NCI-H187 (cell line): ENCODE measurements at places on chromosomes 7 and 10.

DNA sequence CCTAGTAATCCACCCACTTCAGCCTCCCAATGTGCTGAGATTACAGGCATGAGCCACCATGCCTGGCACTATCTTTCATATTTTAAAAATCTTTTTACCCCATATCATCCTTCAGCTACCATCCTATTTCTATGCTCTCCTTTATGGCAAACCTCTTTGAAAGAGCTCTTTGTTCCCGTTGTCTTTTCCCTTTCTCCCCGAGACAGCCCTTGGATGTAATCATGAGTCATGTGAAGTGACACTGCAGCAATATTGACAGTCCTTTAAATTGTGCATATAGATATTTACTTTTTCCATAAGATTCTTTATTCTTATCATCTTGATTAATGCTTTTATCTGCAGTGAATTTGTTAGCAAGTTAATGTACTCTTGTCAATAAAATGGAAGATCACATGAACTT lies 286.6 kb downstream of the ANKRD7 start:
- DNase-seq = no peak

- DNase-seq = no peak
Observed at GRCh38 chr10:113175756-113176651, 226.0 kb downstream of the TCF7L2 start.

DNA sequence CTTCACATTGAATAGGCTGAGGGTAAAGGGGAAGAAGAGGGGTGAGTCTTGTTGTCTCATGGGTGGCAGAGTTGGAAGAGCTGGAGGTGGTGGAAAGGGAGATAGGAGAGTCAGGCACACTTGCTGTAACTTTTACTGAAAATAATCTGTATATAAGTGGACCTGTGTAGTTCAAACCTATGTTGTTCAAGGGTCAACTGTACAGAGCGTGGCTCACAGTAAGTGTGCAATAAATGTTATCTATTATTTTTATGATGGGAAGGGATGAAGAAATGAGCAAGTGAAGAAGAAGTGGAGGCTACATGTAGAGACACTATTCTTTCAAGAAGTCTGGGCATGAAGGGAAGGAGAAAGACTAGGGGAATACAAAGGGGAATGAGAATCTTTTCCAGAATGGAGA lies 71.5 kb upstream of the FAM133B start:
- DNase-seq = no peak

DNA sequence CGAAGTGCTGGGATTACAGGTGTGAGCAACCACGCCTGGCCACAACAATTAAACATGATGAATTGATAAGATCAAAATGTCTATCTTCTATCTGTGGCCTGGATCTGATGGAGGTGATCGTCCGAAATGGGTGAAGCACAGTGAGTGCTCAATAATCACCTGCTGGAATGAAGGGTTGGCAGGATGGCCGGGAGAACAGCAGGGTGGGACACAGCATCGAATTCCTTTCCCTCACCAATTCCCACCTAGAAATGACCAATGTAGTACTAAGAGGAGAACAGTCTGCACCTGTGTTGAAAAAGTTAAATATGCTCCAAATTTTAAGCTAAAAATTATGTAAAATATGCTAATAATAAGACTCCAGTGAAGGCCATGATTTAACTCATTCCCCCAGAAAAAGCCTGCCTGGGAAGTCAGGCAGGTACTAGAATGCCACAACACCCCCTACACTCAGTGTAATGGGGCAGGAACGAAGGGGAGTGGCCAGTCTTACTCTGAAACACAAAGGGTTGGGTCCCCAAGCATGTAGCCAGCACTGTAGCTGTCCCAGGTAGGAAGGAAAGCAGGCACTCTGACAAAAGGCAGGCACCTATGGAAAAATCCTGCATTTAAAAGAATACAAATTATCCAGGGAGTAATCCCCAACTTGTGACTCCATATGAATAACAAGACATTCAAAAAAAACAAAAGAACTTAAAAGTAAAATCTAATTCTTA lies 110.3 kb downstream of the VPS41 start:
- no peak for DNase-seq

DNA sequence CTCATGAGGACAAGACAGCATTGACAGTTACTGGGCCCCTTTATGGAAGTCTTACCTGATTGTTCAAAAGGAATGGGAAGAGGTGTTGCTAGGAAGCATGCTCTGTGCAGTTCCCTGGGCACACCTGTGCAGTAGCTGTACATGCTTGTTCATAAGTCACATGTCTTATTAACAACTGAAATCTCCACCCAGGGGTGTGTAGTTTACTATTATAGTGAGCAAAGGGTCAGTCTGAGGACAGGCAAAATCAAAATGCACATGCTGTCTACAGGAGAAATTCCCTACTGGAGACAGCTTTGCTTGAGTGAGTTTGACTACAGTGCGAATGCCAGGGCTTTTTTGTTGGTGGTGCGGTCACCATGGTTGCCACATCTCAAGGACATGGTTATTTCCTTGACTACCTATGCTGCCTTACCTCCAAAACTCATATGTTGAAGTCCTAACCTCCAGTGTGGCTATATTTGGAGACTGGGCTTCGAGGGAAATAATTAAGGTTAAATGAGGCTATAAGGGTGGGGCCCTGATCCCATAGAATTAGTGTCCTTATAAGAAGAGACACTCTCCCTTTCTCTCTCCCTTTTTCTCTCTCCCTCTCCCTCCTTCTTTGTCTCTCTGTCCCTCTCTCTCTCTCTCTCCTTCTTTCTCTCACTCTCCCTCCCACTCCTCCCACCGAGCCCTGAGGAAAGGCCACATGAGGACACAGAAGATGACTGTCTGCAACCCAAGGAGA lies 48.3 kb upstream of the RNF32 start:
- DNase-seq = no peak
